ENCODE measurements at places on chromosomes 3 and 15.

GRCh38 chr15:55389264-55389607 lies 18.9 kb downstream of the CCPG1 start:
- no peak for DNase-seq

GRCh38 chr3:1962396-1963088 lies 136.1 kb upstream of the CNTN4 start:
- no peak for DNase-seq

- DNase-seq, result no peak
Observed at GRCh38 chr3:53489386-53489785, 5.0 kb upstream of the CACNA1D start.

GRCh38 chr15:42474827-42475226 lies 16.1 kb downstream of the ZNF106 start:
- DNase-seq, result no peak

GRCh38 chr3:167114619-167115018 lies 265.5 kb downstream of the ZBBX start:
- no peak for DNase-seq

DNA sequence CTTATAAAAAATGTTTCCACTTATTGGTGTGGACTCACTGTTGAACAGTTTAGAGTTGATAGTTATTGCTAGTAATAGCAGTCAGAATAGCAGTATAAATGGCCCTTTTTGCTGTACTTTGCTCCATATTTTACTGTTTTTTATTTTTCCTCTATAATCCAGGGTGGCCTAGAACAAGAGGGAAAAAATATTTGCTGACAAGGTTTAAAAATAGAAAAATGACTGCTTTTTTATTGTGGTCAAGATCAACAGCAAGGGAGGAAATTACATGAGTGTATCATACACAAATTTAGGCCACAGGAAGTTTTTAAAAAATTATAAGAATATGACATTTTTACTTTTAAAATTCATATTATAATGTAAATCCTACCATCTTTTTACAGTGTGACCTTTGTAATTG lies 269.1 kb downstream of the WDR72 start:
- no peak for DNase-seq

- no peak for DNase-seq
Observed at GRCh38 chr3:133487204-133487603, 86.3 kb upstream of the CDV3 start.

DNA sequence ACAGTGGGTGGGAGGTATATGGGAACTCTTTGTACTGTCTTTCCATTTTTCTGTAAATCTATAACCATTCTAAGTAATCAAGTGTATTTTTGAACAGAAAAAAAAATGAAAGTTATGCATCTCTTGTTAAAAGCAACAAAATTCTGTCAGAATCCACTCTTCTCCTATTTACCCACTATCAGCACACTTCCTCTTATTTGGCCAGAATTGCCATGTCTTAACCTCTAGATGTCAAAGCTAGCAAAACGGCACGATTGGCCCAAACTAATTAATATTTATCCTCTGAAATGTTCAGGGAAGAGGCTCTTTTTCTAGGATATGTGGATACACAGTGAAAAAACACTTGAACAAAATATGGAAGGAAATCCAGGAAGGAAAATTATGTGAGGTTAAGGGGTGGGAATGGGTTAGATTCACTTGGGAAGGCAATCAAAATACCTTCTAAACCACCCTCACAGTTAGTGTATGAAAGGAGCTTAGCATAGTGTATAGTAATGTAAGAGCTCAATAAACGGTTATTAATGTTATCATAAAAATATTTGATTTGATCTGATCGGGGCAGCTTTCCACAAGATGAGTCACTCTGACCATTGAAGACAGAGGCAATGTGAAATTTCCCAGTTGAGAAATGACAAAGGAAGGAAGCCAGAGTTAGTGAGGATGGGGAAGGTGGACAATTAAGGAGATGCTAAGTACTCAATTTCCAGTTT lies 20.1 kb upstream of the TGFBR2 start:
- no peak for DNase-seq

DNA sequence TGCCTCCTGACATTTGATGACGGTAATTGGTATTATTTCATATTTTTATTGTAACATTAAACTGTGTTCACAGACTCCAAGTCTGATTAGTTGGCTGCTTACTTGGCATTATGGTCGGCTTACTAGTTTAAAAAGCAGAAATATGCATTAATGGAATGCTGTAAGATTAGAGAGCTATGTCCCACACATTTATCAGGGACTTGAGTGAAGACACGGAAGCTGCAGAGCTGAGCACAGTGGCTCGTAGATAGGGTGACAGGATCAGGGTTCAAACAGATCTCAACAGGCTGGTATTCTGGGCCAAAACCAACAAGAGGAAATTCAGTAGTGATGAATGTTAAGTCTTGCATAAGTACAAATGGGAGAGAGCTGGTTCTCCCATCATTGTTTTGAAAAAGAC lies 113.8 kb downstream of the ADAMTSL3 start:
- DNase-seq, result no peak
